ENCODE measurements at places on chromosomes 12 and 14. TPM values are rescaled to one million over a fixed set of nuclear protein-coding genes. Genes with fewer than 3 reads are reported as not detected.

The IL26 gene
- not detected for total RNA-seq

The PIK3C2G gene
- 0.52 TPM for total RNA-seq

The CLEC4D gene
- total RNA-seq = not detected

The PPFIA2 gene
- not detected for total RNA-seq

The GATC gene
- 22.3 TPM for total RNA-seq

The VASH1 gene
- total RNA-seq = 8.3 TPM

The COPZ1 gene
- total RNA-seq = 96.6 TPM

The GPRC5A gene
- total RNA-seq = 0.60 TPM

The NKX2-1 gene
- total RNA-seq = not detected

The TCL1B gene
- total RNA-seq = not detected

The RASSF9 gene
- 6.1 TPM for total RNA-seq

The RGS6 gene
- total RNA-seq = not detected

The AQP6 gene
- not detected for total RNA-seq

The PRIMA1 gene
- not detected for total RNA-seq

The LRCOL1 gene
- total RNA-seq = 20.0 TPM

Data from dermis lymphatic vessel endothelial cell (primary cell).